ENCODE measurements at places on chromosomes 1 and 21. TPM values are rescaled to one million over a fixed set of nuclear protein-coding genes. Genes with fewer than 3 reads are reported as not detected.

DNA sequence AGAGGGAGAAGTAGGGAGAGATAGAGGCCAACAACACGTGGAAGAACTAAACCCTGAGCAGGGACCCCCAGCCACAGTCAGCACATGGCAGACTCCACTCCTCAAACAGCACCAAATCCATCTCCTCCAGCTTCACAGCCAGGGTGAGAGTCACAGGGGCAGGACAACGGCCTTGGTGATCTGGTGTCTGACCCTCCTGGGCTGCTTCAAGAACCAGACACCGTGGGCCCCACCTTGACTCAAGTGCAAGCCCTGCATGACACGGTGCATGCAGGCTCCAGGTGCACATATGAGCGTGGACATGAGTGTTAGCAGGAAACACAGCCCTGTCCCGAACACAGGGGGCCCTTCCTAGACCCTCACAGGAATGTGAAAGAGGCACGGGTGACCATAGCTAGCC lies 21.9 kb downstream of the S100A7 start:
- no peaks in the 10 kb centered on the region for H3K4me1 ChIP-seq
- DNase-seq, result peak; percentile 70
- H3K27me3 ChIP-seq, result no peaks in the 10 kb centered on the region
- no peak overlapping the region for H3K27ac ChIP-seq
- H3K36me3 ChIP-seq, result no peaks in the 10 kb centered on the region
- no peak overlapping the region for H3K4me3 ChIP-seq

DNA sequence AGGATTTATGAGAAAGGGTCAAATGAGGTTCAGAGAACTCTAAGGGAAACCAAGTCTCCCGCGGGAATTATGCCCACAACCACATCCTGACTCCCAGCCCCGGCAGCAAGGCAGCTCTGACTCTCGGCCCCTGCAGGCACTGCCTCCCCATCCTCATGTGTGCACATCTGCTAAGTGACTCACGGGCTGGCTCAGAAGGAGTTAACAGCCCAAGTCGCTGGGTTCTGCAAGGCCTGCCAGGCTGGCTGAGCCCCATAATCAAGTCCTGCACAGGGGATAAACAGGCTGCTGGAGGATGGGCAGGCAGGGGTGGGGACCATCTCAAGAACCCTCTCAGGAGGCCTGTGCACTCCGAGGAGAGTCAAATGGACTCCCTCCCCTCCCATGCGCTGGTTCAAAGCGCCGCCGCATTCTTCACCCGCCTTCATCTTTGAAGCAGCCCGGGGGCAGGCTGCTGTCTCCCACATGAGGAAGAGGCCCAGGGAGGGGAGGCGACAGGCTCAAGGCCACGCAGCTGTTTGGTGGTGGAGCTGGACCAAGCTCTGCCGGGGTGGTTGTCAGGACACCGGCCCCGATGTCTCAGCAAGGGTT lies 344.3 kb downstream of the MATN1 start:
- no peaks in the 10 kb centered on the region for H3K36me3 ChIP-seq
- H3K27ac ChIP-seq, result peak overlapping the region; percentile 87
- no peak for DNase-seq
- peaks cover 22% of the 10 kb centered on the region for H3K4me1 ChIP-seq
- no peak overlapping the region for H3K4me3 ChIP-seq

DNA sequence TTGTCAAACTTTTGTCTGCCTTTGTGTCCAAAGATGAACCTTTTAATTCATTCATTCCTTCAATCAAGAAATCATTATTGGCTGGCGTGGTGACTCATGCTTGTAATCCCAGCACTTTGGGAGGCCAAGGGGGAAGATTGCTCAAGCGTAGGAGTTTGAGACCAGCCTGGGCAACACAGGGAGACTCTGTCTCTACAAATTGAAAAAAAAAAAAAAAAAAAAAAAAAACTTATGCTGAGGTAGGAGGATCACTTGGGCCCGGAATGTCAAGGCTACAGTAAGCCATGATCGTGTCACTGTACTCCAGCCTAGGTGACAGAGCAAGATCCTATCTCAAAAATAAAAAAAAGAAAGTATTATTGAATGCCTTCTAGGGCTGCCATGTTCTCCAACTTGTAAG lies 51.3 kb upstream of the CXADR start:
- DNase-seq, result no peak
- H3K36me3 ChIP-seq, result no peaks in the 10 kb centered on the region
- no peak overlapping the region for H3K4me3 ChIP-seq
- H3K4me1 ChIP-seq, result peaks cover 18% of the 10 kb centered on the region
- no peaks in the 10 kb centered on the region for H3K27me3 ChIP-seq

Gene MYBPH
- total RNA-seq, result not detected

DNA sequence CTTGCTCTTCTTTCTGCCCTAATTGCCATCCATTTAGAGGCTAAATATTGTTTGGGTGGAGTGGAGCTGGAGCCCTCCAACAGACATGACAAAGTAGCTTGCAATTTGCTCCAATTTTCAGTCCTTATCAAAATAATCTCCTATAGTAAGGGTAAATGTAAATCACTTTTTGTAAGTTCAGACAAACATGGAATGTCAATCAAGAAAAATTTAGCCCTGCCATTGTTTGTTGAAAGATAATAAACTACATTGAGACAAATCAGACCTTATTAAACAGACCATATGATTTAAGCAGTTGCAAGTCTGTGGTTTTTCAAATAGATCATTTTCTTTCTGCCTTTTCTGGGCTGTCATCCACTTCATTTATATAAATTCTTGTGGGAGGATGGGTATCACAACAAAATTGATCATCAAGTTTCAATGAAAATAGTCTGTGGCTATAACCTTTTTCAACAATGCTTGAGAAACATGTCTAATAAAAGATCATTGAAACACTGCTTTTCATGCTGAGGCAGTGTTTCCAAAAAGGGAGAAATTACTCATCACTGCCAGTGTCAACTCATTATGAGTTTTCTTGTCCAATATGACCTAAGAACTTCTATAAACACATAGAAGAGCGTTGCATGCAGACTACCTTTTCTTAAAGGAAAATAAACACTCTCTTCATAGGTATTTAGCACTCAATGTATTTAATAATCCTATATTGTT lies 1152.0 kb upstream of the B3GALT2 start:
- H3K4me1 ChIP-seq, result no peaks in the 10 kb centered on the region
- no peaks in the 10 kb centered on the region for H3K27me3 ChIP-seq
- no peaks in the 10 kb centered on the region for H3K36me3 ChIP-seq
- no peak for DNase-seq

DNA sequence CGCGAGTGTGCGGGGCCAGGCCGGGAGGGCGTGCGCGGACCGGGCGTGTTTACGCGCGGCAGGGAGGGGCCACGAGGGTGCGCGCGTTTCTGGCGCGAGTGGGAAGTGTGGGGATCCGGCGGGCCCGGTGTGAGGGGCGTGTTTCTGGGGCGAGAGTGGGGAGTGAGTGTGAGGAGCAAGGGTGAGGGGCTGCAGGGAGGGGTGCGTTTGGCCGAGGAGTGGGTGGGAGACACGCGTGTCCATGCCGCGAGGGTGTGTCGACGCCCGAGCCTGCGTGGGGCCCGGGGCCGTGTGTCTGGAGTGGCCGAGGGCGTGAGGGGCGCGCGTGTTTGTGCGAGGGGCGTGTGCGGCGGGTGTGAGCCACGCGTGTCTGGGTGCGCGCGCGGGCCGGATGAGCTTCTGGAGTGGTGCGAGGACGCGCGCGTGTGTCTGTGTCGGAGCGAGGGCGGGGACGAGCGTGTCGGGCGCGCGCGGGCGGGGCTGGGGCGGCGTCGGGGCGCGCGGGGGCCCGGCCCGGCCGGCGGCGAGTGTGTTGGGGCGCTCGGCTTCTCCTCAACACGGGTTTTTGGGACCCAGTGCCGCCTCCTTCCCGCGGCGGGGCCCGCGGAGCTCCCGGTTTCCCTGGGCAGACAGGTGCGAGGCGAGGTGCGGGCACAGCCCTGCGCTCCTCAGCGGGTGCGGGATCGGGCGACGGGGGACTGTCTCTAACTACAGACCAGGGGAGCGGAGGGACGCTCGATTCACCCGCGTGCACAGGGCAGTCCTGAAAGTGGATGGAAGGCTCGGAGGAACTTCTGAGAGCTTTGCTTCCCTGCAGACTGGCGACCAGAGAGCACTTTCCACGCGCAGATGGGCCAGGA lies 65.8 kb upstream of the VAMP3 start:
- H3K36me3 ChIP-seq, result no peaks in the 10 kb centered on the region
- DNase-seq, result no peak
- peaks cover 3% of the 10 kb centered on the region for H3K4me1 ChIP-seq
- peak overlapping the region; percentile 61 for H3K4me3 ChIP-seq

- H3K4me3 ChIP-seq, result no peak overlapping the region
- DNase-seq, result no peak
- no peaks in the 10 kb centered on the region for H3K4me1 ChIP-seq
- no peaks in the 10 kb centered on the region for H3K36me3 ChIP-seq
These were observed 17.1 kb downstream of the KCNJ6 start for GRCh38 chr21:37899146-37899545.

- H3K4me1 ChIP-seq, result no peaks in the 10 kb centered on the region
- H3K36me3 ChIP-seq, result no peaks in the 10 kb centered on the region
- H3K4me3 ChIP-seq, result no peak overlapping the region
- DNase-seq, result no peak
- no peaks in the 10 kb centered on the region for H3K27me3 ChIP-seq
These were observed 115.4 kb downstream of the TRABD2B start for GRCh38 chr1:47881505-47882442.

Gene FBLIM1
- 45.2 TPM for total RNA-seq

Gene GGPS1
- 13.0 TPM for total RNA-seq

GRCh38 chr1:165383067-165383466 lies 26.6 kb upstream of the LMX1A start:
- H3K4me1 ChIP-seq, result peaks cover 17% of the 10 kb centered on the region
- no peaks in the 10 kb centered on the region for H3K36me3 ChIP-seq
- H3K27ac ChIP-seq, result peak overlapping the region; percentile 79
- DNase-seq, result peak; percentile 93

Data from vagina (tissue), 2 donors.